ENCODE measurements at places on chromosomes 1 and 21.

- no peaks in the 10 kb centered on the region for H3K4me1 ChIP-seq
- no peak overlapping the region for H3K27ac ChIP-seq
- no peak for DNase-seq
- H3K36me3 ChIP-seq: no peaks in the 10 kb centered on the region
- peaks cover 8% of the 10 kb centered on the region for H3K27me3 ChIP-seq
These were observed 45.0 kb downstream of the UBE2G2 start for GRCh38 chr21:44756423-44757185.

DNA sequence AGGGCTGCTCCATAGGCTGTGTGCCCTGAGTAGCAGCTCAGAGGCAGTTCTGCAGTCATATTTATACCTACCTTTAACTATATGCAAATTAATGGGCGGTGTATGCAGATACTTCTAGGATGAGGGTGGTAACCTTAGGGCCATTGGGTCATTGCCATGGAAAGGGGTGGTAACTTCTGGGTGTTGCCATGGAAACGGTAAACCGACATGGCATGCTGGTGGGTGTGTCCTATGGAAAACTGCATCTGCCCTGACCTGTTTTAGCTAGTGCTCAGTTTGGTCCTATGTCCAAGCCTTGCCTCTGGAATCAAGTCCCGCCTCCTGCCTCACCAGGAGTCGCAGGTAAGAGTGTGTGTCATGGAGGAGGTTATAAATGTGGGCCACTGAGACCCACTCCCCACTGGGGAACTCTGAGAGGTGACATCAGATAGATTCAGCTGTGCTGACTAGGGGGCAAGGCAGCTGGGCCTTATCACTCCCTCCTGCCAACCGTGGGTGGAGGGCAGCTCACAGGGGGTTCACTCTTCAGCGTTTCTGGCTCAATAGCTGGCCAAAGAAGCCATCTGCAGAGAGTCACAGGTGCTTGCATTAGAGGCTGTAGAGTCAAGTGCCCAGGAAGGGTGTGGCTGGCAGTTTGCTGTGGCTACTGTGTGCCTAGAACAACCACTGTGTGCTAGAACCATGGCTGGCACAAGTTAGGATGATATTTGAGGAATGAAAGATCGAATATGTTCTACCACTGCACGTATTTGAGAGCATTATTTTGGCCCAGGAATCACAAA lies 19.0 kb downstream of the BACE2 start:
- no peak overlapping the region for H3K4me3 ChIP-seq
- no peaks in the 10 kb centered on the region for H3K27me3 ChIP-seq
- no peaks in the 10 kb centered on the region for H3K36me3 ChIP-seq
- peaks cover 3% of the 10 kb centered on the region for H3K4me1 ChIP-seq

GRCh38 chr1:115429241-115429640 lies 91.2 kb upstream of the NGF start:
- H3K4me3 ChIP-seq: no peak overlapping the region
- no peaks in the 10 kb centered on the region for H3K36me3 ChIP-seq
- H3K27me3 ChIP-seq: no peaks in the 10 kb centered on the region
- no peak overlapping the region for H3K27ac ChIP-seq
- H3K4me1 ChIP-seq: peaks cover 17% of the 10 kb centered on the region

- no peaks in the 10 kb centered on the region for H3K36me3 ChIP-seq
- peaks cover 7% of the 10 kb centered on the region for H3K4me1 ChIP-seq
- DNase-seq: peak; percentile 75
- H3K4me3 ChIP-seq: peak within 1 kb of the TSS; percentile 80
- no peaks in the 10 kb centered on the region for H3K27me3 ChIP-seq
- H3K27ac ChIP-seq: peak within 1 kb of the TSS; percentile 78
These were observed at the start of gene RGL1 for GRCh38 chr1:183804916-183805841. Gene RGL1 (plus strand): TSS chr1:183805120. CDS start chr1:183805298, 178 bp downstream.

DNA sequence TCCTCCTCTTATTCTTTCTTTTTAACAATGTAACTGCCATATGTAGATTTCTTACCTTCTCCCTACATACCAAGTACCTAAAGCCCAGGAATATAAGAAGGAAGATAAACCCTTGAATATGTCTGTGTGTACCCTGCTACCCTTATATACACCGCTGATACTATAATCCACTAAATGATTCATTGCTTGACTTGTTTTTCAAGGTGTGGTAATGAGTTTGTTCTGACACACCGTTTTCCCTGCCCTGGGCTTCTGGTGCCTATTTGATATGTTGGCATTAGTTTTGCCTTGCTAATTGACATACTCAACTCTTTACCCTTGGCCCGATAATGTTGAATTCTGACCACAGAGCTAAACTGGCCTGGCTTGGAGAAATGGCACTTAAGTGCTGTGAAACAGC lies 64.3 kb downstream of the IL23R start:
- H3K4me3 ChIP-seq: no peak overlapping the region
- H3K4me1 ChIP-seq: no peaks in the 10 kb centered on the region
- H3K27me3 ChIP-seq: peaks cover 3% of the 10 kb centered on the region
- H3K27ac ChIP-seq: no peak overlapping the region
- no peaks in the 10 kb centered on the region for H3K36me3 ChIP-seq
- no peak for DNase-seq

DNA sequence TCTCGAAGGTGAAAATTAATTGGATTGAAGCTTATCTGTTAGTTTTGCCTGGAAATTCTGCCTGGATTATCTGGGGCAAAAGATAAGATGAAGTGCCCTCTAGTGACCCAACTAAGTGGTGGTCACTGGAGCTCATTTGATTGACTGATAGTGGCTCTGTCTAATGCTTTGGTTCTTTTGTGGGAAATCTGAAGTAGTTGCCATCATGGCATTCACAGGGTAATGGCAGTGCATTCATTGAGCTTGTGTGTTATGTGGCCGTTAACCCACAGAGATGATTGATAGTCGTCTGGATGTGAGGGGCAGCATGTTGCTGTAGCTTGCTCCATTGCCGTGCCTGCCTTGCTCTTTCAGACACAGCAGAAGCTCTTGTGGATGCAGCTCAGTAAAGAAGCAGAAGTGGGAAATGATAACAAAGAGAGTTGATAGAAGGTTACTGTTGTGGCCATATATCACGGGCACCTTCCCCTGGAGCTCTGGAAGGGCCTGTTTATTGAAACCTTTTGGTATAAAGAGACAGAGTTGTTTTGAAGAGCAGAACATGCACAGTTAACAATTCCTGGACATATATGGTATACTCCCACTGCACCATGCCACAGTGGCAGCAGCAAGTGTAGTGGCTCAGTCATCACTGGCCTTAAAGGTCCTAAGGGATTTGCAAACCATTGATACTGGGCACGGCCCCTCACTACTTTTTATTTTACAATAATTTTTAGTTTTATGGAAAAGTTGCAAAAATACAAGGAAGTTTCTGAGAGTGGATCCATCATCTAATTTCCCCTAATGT lies 42.0 kb downstream of the CXADR start:
- H3K27ac ChIP-seq: no peak overlapping the region
- H3K27me3 ChIP-seq: no peaks in the 10 kb centered on the region
- peak; percentile 10 for DNase-seq

Measured in IMR-90 (cell line).